ENCODE measurements at places on chromosomes 1 and 21.
A peak's percentile ranks its signal among the peaks of the same experiment; 100 is the strongest.

- no peak for DNase-seq
Measured at GRCh38 chr1:54681358-54681757, 34.3 kb upstream of the TTC4 start.

GRCh38 chr1:228207381-228207810, 448 bp upstream of the OBSCN start:
- no peak for DNase-seq

- DNase-seq: no peak
Measured at GRCh38 chr21:25913479-25913878, 178.7 kb downstream of the GABPA start.

DNA sequence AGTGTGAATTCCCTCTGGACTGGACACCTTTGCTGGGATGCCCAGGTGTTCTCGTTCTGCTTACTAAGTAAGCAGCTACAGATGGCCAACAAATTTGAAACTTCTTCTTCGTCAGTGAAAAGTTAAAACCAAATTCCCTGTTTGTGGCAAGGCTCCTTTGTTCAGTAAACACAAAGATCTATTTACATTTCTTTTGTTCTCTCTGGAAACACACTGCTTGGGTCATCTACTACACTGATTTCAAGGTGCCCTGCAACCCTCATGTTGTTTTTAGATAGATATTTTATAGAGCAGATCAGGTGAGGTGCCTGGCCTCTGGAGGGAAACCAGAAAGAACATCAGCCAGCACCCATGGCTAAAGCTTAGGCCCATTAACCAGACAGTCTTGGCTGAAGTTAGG, 157.2 kb upstream of the UBE2U start:
- DNase-seq: no peak

DNA sequence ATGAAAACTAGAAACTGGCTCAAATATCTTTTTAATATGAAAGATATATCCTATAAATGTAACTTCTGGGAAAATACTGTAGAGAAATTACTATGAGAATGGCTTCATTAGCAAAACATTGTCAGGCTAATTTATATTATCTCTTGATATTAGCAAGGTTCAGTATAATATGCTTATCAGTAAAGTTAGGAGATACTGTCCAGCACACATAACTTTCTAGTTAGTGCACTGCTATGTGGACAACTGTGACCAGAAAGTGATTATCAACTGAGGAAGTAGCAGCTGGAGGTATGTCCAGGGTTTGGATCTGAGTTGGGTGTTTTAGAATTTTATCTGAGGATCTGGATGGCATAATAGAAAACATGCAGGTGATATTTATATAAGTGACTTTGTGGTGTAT, 7.5 kb downstream of the LRRC8C start:
- no peak for DNase-seq

- no peak for DNase-seq
Measured at GRCh38 chr1:84571150-84571535, 3.1 kb downstream of the CTBS start.

DNA sequence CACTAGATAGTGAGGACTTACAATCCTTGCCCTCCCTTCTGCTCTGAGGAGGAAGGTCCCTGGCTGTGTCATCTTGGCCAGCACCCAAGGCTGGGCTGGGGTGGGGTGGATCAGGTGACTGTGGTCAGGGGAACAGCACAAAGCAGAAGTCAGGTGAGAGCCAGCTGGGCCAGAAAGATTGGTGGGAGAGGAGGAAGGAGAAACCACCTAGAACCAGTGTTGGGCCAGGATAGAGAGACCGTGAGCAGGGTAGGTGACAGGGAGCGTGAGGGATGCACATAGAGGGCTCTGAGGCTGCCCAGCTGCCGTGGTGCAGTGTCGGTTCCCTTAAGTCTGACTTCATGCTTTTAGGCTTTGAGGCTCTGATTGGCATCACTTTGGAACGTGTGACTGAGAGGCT, 22.7 kb downstream of the NCF2 start:
- no peak for DNase-seq

- DNase-seq: no peak
Measured at GRCh38 chr1:46248122-46248920, 758 bp downstream of the RAD54L start.

DNA sequence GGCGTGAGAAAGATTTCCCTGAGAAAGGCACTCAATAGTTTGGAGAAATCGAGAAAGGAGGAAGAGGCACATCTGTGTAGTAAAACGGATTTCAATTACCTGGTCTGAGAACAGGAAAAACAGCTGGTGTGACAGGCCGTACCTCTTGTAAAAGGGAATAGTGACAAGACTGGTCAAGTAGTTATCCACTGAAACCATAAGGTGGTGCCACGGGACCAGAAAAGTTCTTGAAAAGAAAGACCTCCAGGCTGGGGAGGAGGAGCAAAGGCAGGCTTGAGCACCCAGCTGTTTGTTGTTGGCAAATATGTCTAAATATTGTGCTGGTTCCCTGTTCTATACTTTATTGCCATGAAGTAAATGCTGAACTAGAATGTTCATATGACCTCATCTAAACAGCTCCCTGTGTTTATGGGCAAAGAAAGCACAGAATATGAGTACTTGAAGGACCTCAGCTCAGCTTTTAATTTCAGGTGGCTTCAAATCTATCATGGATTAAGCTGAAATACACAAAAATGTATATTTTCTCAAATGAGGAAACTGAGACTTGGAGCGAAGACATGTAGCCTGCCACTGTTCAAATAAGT, 4.0 kb downstream of the HAO2 start:
- peak; percentile 77 for DNase-seq

All from testis (tissue), 5 donors.